ENCODE measurements at places on chromosomes 11 and 22. TPM values are rescaled to one million over a fixed set of nuclear protein-coding genes. Genes with fewer than 3 reads are reported as not detected.

The SLC22A25 gene
- total RNA-seq, result not detected

The AGBL2 gene
- 7.7 TPM for total RNA-seq

The ADM gene
- total RNA-seq, result 67.6 TPM

The TECTA gene
- 2.1 TPM for total RNA-seq

The KLHL35 gene
- total RNA-seq, result 6.1 TPM

The TRIM51 gene
- total RNA-seq, result not detected
